ENCODE measurements at places on chromosomes 6 and 20.

GRCh38 chr6:112252571-112253497 is 1.5 kb downstream of the LAMA4 start:
- DNase-seq, result no peak

GRCh38 chr20:34311118-34312023 is 8.2 kb upstream of the AHCY start:
- DNase-seq, result no peak

GRCh38 chr20:5788385-5788895 is 38.2 kb downstream of the SHLD1 start:
- peak; percentile 84 for DNase-seq

DNA sequence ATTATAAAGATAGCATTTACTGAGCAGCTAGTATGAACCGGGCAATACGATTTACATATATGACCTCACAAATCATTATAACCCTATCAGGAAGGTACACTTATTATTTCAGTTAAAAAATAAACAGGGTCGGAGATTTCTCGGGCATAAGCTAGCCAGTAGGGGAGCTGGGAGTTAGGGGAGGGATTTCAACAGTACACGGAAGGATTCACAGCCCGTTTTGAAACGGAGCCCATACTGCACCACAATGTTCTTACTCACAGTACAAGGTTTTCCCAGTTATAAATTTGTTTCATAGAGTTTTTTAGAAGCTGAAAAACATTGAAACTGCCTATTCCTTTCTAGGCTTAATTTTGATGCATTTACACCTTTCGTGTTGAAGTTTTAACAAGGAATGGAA is 607.1 kb downstream of the HDGFL1 start:
- DNase-seq, result no peak

DNA sequence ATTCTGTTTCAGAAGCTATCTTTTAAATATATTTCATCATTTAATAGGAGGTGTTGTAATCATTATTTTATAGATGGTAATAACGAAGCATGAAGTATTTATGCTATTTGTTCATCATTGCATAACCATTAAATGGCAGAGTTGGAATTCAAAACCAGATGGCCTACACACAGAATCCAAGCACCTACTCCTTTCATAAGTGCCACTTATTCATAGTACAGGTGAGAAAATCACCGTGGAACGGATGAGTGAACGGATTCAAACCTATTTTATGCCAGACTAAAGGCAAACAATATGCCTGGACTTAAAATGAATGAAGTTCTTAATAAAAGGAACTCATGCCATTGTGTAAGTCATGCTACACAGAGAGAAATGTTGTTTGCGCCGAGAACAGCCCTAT is 397.9 kb upstream of the ADGRB3 start:
- DNase-seq, result no peak

DNA sequence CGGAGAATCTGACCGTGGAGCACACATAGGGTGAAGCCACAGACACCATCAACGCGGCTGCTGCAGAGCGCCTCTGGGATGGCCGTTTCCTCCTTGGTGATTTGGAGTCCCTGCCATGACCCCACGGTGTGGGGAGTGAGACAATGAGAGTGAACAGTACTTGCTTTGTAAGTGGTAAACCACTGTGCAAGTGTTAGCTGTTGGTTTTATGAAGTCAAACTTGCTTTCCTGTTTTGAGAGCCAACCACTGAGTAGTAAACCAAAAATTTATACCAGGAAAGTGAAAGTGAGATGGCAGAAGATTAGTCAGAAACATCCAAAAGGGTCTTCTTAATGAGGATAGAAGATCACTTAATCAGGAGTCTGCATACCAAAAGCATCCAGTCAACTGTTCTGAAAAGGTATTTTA is 160.7 kb downstream of the FOXC1 start:
- DNase-seq, result peak; percentile 52

DNA sequence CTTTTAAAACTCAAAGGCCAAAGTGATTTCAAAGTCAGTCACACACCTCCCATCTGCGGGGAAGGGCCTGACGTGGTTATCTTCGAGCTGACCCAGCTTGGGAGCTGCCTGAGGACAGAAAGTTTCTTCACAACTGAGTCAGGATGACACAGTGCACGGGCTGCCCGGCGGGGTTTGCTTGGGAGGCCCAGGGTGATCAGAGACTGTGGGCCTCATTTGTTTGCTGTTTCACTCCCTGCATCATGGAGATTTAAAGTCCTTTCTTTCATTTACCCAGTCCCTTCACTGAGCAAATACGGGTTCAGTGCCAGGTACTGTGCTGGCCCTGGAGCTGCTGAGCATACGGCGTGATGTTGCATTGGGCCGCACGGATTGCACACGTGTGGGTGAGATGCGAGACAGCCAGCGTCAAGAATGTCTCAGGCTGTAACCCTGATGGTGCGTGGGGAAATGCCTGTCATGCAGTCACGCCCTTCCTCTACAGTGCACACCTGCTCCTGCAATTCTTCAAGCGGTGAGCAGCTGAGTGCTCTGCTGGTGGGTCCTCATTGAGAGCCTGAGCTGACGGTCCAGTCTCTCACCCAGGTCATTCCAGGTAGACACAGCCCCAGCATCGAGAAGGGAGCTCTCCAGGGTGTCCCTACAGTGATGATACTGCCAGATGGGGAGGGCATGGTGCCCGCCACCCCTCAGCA is 82.7 kb upstream of the PMEPA1 start:
- DNase-seq, result no peak

DNA sequence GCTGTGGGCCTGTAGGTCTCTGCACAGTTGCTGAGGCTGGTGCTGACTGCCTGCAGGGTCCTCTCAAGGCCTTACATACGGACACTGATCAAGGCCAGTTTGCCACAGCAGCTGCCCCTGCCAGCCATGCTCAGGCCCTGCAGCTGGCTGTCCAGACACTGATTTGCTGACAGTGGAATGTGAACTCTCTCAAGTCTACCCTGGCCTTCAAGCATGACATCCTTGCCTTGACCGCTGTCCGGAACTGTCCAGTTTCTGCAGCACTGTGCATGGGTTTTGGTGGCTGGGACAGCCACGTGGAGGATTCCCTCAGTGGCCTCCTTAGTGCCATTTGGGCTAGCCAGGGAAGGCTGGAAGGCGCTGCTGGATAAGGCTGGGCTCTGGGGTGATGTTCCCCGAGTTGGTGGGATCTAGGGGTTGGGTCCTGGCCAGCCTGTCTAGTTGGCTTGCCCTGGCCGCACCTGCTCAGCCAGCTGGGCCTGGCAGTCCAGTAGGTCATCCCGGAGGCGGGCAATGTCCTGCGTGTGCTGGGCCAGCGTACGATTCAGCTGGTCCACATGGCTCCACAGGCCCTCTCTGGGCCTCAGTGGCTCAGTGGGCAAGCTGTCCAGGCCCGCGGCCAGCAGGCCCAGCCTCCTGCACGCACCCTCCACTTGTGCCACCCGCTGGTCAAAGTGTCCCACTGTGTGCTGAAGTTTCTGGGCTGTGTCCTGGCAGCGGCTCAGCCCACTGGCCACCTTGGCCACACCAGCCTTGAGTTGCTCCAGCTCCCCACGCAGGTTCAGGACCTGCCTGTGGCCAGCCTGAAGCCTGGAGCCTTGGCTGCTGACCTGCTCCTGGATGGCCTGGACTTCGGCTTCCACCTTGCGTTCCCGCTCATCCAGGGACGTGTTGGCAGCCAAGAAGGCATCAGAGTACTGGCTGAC is 5.5 kb downstream of the EMILIN3 start:
- no peak for DNase-seq

DNA sequence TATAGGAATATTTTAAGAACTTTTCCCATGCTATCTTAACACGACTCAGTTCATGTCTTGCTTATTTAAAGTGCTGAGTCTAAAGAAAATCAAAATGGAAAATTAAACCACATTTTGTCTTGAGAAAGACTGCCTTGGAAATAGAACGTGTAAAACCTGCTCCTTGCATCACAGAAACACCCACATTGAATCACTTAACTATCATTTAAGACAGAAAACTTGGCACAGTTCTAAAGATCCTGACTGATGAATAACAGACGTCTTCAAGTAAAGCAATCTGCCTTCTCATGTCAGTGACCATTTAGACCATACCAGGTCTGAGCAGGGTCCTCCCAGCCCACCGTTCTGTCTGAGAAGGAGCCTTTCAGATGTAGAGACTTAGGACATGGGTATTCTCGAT is 7.4 kb downstream of the PERP start:
- DNase-seq, result no peak

- no peak for DNase-seq
Observed at GRCh38 chr20:11445891-11446290, 471.8 kb upstream of the BTBD3 start.

GRCh38 chr20:25049261-25050060 is 8.5 kb downstream of the ACSS1 start:
- no peak for DNase-seq

- no peak for DNase-seq
Observed at GRCh38 chr20:16124911-16125776, 448.1 kb downstream of the KIF16B start.

GRCh38 chr6:125192610-125192930 is 39.0 kb downstream of the TPD52L1 start:
- DNase-seq, result no peak

DNA sequence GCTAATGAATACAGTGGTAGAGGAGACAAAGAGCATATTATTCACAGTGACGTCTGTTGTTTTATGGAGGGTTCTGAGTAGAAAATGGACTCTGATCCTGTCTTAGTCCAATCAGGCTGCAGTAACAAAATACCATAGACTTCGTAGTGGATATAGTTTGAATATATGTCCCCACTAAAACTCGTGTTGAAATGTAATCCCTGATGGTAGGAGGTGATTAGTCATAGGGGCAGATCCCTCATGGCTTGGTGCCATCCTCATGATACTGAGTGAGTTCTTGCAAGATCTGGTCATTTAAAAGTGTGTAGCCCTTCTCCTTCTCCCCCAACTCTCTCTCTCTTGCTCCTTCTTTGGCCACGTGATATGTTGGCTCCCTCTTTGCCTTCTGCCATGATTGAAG is 82.5 kb downstream of the CD83 start:
- DNase-seq, result no peak

GRCh38 chr6:153231048-153231646 is 100.1 kb upstream of the RGS17 start:
- DNase-seq, result peak; percentile 65

GRCh38 chr6:70424291-70424690 is 11.0 kb downstream of the FAM135A start:
- DNase-seq, result no peak

DNA sequence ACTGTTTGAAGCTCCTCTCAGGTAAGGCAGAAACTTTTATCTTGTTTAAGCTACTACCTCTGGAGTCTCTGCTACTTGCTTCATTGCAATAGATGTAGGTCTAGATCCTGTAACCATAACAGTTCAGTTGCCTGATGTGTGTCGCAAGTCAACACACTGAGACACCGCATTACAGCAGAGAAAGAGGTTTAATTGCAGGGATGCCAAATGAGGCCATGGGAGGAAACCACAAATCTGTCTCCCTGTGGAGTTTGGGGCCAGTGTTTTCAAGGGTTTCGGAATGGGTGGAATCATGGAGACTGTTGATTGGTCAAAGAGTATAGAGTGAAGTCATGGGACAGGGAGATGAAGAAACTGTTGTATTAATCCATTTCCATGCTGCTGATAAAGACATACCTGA is 57.1 kb upstream of the RBM24 start:
- no peak for DNase-seq

GRCh38 chr6:14934013-14934412 is 311.9 kb upstream of the JARID2 start:
- no peak for DNase-seq

DNA sequence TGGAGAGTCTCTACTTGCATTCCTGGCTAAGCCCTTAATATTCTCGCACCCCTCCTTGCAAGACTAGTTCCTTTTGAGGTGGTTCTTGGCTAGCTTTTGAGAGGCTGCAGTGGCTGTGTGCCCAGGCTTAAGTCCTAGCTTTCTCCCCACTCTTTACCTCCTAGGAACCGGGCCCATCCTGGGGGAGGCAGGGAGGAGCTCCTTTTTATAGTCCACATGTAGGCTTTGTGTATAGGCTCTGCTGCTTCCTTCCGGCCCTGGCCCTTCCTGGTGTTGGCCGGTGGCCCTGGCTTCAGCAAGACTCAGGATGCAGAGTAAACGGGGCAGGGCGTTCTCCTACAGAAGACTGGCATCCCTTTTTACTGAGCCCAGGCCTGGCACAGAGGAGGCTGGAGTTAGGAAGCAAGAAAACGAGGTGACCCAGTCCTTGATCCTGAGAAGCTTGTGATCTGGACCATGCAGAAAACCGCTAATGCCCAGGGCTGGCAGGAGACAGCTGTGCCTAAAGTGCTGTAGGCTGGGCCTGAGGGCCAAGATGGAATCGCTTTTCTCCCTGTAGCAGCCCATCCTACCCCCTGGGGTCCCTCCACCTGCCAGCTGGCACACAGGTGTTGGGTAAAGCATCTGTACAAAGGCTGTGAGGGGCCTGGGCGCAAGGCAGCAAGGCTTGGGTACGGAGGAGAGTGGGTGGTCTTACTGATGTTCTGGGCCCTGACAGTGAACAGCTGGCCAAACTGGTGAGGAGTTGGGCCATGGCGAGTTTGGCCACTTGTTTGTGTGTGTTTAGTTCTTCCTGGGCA is 8.7 kb downstream of the PLCG1 start:
- DNase-seq, result no peak

GRCh38 chr6:119442776-119443184 is 93.2 kb upstream of the MAN1A1 start:
- no peak for DNase-seq

- no peak for DNase-seq
Observed at GRCh38 chr20:32052778-32053362, 828 bp downstream of the HCK start.

- DNase-seq, result no peak
Observed at GRCh38 chr6:44725070-44725469, 337.6 kb downstream of the CDC5L start.

DNA sequence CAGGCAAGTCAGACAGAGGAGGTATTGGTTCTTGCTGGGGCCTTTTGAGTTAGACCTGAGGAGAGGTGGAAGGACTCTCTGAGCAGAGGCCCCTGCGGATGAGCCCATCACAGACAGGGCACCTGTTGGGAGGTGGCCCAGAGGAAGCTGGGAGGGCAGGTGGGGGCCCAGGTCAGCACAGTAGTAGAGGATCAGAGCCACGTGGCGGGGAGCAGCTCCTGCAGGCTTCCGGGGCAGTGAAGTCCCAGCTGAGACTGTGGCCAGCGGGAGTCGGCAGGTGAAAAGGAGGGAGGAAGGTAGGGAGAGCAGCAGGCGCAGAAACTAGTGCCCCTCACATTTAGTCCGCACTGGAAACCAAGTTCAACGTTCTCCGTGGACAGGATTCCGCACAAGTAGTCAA is 61.8 kb downstream of the RSPH3 start:
- DNase-seq, result no peak

DNA sequence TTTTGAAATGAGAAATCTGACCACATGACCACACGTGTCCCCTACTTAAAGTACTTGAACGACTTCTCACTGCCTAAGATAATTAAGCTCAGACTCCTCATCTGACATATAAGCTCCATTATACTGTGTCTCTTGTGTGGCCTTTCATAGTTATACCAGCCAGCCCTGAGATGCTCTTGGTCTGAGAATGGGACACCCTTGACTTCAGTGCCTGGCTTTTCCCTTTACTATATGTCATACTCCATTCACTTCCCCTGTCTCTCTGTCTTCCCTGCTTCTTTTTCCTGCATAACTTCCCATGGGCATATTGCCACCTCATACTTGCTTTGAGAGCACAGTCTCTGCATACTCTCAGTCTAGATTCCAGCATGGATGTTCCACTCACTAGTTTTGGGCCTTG is 53.4 kb upstream of the TINAG start:
- DNase-seq, result no peak

Measured in activated CD4-positive, alpha-beta T cell treated with anti-CD3 and anti-CD28 coated beads for 48 hours (primary cell).